Activated CD4-positive, alpha-beta memory T cell treated with anti-CD3 and anti-CD28 coated beads, Interleukin-2, amount 10 ng/mL, durations not matched to agents 7 days and 5 days (primary cell): ENCODE measurements at places on chromosomes 13 and 19. TPM values are rescaled to one million over a fixed set of nuclear protein-coding genes. Genes with fewer than 3 reads are reported as not detected.

DNA sequence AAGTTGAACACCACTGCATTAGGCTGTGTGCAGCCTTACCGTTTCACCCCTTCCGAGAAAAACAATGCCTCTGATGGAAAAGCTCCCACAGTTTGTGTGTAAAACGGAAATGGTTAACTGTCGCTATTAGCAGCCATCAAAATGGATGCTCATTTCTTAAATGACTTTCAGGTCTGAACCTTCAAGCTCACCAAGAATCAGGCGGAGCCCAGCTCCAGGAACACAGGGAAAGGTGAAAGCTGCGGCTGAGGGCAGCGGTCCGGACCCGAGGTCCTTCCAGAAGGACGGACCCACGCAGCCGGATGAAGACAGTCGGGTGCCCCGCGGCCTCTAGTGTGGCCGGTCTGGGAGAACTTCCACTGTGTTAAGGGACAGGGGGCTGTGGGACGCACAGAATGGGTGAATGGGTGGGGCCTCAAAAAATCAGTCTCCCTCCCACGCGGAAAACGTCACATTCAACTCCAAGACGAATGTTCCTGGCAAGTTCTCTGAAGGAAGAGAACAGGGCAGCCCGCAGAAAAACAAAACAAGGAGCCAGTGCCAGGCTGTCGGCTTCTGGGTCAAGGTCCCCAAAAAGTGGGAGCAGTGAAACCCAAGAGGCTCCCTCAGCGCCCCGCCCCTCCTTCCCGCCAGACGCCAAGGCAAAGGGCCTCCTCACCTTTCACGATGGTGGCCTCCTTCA lies 4.9 kb downstream of the IRS2 start:
- H3K4me3 ChIP-seq, result peak overlapping the region; percentile 17
- DNase-seq, result no peak
- H3K36me3 ChIP-seq, result peaks cover 17% of the 10 kb centered on the region
- no peak overlapping the region for H3K27ac ChIP-seq
- H3K4me1 ChIP-seq, result peaks cover 48% of the 10 kb centered on the region

GRCh38 chr13:86085890-86086289 lies 286.7 kb upstream of the SLITRK6 start:
- DNase-seq, result no peak
- H3K36me3 ChIP-seq, result no peaks in the 10 kb centered on the region
- H3K27me3 ChIP-seq, result no peaks in the 10 kb centered on the region
- no peak overlapping the region for H3K4me3 ChIP-seq

CYSLTR2 gene
- total RNA-seq, result 3.6 TPM

DNA sequence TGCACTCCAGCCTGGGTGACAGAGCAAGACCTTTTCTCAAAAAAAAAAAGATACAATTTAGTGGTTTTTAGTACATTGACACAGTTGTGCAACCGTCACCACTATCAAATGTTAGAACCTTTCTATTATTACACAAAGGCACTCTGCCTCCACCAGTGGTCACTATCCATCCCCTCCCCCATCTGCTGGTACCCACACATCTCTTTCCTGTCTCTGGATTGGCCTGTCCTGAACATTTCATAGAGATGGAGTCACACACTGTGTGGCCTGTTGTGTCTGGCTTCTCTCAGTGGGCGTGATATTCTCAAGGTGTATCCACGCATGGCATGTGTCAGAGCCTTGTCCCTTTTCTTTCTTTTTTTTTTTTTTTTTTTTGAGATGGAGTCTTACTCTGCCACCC lies 11.2 kb downstream of the KDM4B start:
- no peaks in the 10 kb centered on the region for H3K27me3 ChIP-seq
- H3K27ac ChIP-seq, result no peak overlapping the region
- H3K4me1 ChIP-seq, result peaks cover 3% of the 10 kb centered on the region
- DNase-seq, result no peak
- H3K4me3 ChIP-seq, result no peak overlapping the region

- H3K4me3 ChIP-seq, result no peak overlapping the region
- no peaks in the 10 kb centered on the region for H3K36me3 ChIP-seq
- no peak overlapping the region for H3K27ac ChIP-seq
- no peak for DNase-seq
Measured at GRCh38 chr13:84563611-84564010, 681.3 kb upstream of the SLITRK1 start.

NLRP4 gene
- total RNA-seq, result not detected

DNA sequence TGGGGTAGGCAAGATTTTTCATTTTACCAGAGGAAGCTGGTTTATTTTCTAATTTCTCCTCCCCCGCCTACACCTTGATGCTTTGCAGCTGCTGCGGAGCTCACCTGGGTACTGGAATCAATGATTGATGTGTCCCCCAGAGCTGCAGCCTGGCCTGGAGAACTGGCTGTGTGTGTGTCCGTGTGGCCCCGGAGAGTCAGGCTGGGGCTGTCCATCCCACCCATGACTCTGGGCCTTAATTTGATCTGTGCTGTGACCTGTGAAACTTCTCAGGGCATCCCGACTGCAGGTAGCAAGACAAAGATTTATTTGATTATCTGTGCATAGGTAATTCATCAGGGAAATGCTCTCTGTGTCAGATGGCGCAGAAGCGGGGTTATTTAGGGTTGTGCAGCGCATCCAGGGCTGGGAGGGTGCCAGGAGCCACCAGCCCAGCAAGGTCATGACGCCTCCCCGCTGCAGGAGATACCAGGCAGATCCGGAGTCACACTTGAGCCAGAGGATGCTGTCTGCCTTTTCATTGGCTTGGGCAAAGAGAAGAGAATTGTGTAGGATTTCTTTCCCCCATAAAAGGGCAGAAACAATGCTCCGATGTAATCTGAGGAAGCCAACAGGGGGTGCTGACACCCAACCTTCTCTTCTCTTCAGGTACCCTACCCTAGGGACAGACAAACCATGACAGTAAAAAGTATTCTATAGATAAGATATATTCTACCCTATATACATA lies 346.6 kb downstream of the TSHZ3 start:
- H3K4me3 ChIP-seq, result no peak overlapping the region
- no peaks in the 10 kb centered on the region for H3K27me3 ChIP-seq
- H3K36me3 ChIP-seq, result no peaks in the 10 kb centered on the region
- H3K4me1 ChIP-seq, result no peaks in the 10 kb centered on the region

GRCh38 chr19:2494084-2494446 lies 18.1 kb downstream of the GADD45B start:
- no peak overlapping the region for H3K27ac ChIP-seq
- peak overlapping the region; percentile 73 for H3K4me3 ChIP-seq
- DNase-seq, result no peak
- H3K4me1 ChIP-seq, result peaks cover 44% of the 10 kb centered on the region
- peaks cover 40% of the 10 kb centered on the region for H3K27me3 ChIP-seq

GRCh38 chr19:27673986-27674385 lies 1539.0 kb downstream of the UQCRFS1 start:
- H3K27me3 ChIP-seq, result no peaks in the 10 kb centered on the region
- DNase-seq, result no peak
- no peak overlapping the region for H3K27ac ChIP-seq
- H3K4me3 ChIP-seq, result no peak overlapping the region
- H3K4me1 ChIP-seq, result no peaks in the 10 kb centered on the region
